ENCODE measurements at places on chromosomes 3 and 15.

DNA sequence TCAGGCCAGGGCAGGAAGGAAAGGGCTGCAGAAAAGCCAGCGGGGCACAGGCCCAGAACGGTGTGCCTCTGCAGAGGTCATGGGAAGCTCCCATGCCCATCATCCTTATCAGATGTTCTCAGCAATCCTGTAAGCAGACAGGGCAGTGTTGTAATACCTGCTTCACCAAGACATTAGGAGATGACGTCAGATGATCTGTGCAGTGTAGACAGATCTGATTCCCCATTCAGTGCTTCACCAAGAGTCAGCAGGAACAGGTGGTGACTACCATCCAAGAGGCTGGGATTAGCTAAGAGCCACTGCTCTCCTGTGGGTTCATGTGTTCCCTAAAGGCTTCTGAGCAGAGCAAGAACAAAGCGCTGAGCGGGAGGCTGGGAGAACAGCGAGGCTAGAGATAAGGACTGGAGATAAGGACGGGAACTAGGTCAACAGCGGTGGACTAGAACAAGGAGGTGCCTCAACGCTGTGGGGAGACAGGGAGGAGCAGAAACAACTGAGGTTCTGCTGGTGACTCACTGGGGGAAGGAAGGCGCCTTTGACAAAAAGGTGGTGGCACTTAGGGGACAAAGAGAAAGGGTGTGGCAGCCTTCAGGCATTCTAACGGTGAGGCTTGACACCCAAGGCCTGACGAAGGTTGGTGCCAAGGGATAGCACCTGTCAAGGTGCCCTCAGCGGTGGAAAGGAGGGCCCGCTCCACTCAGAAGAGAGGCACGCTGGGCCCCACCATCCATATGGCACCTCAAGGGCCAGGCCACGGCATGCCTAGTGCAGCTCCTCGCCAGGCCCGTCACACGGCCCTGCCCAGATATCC, 28.4 kb downstream of the CCDC12 start:
- peak; percentile 38 for DNase-seq

DNA sequence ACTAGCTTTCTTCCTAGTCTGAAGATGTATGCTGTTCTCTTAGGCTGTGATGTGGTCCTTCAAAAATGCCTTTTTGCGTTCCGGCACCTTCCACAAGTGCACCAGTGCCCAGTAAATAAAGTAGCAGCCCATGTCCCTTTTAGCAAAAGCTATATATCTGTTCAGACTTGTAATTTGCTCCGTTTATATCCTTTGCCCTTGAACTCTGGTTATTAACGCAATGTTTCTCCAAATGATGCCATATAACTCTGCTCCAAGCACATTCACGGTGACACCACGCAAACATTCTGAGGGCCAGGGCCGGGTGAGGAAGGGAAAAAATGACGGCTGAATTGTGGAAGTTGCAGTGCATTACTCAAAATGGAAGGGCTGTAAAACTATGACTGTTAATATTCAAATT, 1001.1 kb upstream of the NR2F2 start:
- no peak for DNase-seq

DNA sequence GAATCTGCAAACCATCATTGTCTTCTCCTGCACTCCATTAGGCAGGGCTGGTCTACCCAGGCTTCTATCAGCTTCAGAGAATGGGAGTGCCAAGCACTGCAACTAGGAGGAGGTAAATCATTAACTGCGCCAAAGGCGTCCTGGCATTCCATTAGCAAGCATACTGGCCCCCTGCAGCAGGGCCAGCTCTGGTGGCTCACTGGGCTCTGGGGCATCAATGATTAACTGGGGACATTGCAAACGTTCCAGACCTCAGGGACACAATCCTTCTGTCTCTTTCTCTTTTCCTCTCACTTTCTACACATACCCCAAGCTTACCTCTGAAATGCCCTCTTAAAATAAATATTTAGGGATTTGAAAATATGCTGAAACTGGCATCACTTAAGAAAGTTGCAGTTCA, 129.0 kb downstream of the MYLK start:
- DNase-seq: no peak

GRCh38 chr15:93235926-93236780, 147.1 kb upstream of the RGMA start:
- DNase-seq: no peak

DNA sequence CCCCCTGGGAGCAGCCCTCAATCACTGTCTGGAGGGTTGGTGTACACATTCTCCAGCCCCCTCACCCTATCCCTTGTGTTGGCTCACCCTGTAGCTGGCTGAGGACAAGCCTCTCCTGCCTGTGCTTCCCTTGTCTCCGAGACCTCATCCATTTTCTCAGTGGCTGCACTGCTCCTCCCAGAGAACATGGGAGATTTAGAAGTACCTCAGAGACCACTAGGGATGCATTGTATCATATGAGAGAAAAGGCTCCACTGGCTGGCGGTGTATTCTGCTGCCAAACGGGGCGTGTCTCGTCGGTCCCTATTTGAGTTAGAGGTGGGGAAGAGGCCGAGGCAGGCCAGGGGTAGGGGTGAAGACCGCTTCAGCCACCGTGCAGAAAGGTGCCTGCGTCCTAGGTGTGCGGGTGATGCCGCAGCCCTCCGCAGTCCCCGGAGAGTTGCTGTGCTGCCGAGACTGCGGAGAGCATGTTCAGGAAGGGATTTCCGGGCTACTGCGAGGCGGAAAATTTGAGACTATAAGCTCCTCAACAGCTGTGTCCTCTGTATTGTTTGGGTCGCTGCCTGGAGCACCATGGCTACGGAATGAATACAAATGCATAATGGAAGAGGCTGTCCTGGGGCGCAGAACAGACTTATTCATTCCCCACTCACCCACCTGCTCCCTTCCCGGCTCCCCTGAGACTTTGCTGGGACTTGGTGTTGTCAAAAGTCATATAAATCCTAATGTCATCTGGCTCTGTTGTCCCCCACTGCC, 43.8 kb downstream of the SPSB4 start:
- no peak for DNase-seq

DNA sequence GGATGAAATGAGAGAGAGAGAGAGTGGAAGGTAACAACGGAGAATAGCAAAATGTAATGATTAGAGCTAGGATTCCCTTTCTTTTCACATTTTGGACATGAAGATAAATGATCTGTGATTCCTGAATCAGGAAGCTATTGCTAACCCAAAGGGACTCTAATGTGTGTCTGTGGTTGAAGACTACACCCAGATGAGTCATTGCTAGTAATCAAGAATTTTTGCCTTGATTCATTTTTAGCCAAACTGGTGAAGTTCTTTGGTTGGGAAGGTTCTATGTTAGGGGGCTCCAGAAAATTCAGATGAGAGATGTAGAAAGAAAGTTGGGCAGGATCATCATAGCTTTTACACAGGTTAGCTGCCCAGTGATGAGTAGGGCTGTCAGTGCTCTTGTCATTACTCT, 116.4 kb downstream of the DUT start:
- no peak for DNase-seq

DNA sequence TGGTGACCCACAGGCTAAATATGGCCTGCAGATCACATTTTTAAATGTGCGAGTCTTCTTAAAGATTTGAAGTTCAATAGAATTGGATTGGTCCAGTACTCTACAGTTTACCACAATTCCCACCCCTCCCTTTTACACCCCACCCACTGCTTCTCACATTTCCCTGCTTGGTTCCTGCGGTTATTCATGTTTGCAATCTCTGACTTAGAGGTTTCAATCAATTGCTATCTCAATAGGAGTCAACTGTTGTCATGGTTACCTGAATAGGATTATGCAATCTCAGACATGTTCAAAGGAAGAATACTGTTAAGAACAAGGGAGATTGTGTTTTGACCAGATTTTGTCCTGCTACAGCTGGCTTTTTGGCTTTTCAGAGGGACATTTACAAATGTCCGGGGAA, 4.9 kb upstream of the C3orf49 start:
- DNase-seq: no peak

GRCh38 chr3:79111375-79112052, 656.3 kb downstream of the ROBO1 start:
- no peak for DNase-seq

DNA sequence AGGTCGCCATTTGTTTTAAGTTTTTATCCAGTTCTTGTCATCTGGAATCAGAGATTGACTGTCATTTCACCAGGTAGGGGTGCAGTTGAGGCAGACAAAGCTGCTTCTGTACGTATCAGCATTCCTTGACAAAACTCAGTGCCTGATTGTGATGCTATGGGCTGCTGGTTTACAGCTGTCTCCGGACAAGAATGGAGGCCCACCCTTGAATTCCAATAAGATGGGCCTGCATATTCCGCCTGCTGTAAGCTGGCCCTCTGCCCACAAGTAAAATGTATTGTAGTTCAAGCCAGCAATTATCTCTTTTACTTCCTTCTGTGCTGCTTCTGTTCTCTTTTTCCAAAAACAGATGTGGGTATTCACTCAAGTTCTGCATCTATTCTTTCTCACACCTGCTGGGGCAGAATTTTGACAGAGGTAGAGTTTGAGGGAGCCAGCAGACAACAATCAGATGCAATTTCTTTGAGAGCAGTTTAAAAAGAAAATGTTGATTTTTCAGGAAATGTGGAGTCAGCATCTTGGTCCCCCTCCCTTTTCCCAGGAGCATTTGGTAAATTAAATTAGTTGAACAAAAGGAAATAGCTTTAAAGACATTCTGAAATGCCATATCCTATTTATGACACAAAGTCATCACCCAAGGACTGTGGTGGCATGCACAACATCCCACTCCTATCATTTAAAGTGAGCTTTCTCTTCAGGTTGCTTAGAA, 53.5 kb downstream of the IQCH start:
- DNase-seq: no peak

DNA sequence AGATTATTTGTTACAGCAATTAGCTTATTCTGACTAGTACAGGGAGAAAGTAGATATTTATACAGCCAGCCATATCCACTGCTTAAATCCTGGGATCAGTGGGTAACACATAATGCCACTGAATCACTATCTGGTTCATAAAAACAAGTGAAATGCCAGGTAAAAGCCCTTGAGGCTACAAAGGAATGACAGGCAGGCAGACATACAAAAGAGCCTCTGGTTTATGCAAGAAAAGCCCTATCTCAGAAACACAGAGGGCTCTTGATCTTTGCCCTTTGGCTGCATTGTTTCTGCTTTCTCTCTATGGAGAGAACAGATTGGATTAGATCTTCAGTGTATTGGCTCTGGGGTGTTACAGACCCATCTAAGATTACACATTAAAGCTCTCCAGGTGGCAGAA, 115.4 kb upstream of the GADL1 start:
- DNase-seq: no peak

DNA sequence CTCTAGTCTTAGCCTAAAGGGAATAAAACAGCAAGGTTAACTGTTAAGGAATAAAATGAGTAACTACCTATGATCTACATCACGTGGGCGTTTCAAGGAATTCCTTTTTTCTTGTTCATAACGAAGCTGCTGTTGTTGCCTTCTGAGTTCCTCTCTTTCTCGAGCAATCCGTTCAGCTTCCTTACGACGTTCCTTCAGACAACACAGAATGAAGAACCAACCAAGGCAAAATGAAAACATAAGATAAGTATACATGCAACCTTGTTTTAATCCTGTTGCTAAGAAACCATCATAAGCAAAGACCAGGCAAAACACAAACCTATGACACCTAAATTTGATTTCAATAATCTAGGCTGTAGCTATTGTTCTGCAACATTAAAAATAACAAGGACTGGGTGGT, 44.1 kb downstream of the SLTM start:
- DNase-seq: no peak

DNA sequence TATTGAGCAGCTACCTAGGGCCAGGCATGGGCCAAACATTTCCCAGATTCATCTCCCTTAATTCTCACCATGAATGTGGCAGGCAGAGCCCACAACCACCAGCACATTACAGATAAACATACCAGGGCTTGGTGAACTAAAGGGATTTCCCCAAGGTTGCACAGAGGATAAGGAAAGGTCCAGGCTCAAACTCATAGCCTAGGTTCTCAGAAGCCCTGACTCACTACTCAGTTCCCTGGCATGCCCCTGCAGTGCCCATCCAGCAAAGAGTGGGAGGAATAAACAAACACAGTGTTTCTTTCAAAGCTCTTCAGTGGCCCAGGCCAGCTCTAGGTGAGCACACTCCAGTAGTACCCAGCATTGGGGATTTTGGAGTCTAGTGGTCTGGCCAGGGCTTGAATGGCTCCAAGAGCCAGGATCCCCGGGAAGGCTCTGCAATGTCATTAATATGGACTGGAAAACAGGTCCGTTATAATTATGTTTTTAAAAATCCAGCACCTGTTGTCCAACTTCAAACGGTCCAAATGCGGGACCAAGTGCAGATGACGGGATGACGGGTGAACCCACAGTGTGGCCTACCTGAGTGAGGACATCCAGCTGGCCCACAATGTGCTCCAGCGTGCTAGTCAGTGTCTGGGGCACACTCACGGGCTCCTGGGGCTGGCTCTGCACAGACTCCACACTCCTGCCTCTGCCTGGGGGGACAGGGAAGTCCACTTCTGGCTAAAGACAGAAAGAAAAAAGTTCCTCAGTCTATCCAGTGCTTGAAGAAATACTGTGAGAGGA, 39.8 kb upstream of the DUSP7 start:
- DNase-seq: no peak

GRCh38 chr3:53102601-53103147, 27.6 kb downstream of the RFT1 start:
- DNase-seq: no peak

DNA sequence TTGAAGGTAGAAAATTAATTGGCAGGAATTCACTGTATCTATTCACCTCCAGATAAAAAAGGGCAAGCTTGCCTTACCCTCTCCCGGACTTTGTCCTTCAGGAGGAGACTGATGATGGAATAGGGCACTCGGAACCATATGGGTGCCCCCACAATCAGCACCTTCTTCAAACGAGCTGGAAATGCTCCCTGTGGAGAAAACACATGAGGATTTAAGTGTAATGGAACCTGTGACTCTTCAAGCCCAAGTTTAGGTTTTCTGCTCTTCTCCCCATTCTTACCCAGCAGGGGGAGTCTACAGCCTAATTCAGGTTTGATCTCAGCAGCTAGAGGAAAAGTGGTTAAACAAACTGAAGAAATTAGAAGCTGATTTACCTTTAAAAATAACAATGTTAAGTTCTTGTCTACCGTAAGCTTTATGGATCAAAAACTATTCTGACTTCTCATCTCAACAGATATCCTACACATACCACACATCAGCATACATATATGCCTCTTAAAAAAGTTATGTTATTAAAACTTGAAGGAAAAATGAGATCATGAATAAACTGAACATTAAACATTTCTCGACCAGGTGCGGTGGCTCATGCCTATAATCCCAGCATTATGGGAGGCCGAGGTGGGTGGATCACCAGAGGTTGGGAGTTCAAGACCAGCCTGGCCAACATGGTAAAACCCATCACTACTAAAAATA, 57.5 kb upstream of the SIN3A start:
- no peak for DNase-seq

- no peak for DNase-seq
Observed at GRCh38 chr3:168722091-168722490, 626.4 kb upstream of the GOLIM4 start.
